ENCODE measurements at places on chromosomes 3 and 15.

GRCh38 chr15:59178151-59178695, 28.4 kb upstream of the LDHAL6B start:
- ATAC-seq, result no peak

DNA sequence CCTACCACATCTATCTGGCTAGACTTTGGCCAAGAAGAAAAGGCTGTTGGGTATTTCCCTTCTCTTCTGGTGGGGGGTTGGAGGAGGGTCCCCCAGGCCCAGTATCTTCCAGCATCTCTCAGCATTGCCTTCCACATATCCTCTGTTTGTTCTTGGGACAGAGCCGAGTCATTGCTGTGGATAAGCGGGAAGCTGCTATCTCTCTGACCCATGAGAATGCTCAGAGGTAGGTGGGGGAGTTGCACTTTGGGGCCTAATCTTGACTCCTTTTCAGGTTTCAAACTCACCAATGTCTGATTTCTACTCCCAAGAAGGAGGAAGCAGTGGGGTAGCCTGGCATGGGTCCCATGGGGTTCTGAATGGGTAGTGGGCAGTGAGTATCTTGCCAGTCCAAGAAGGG, 8.0 kb downstream of the HEMK1 start:
- no peak for ATAC-seq

DNA sequence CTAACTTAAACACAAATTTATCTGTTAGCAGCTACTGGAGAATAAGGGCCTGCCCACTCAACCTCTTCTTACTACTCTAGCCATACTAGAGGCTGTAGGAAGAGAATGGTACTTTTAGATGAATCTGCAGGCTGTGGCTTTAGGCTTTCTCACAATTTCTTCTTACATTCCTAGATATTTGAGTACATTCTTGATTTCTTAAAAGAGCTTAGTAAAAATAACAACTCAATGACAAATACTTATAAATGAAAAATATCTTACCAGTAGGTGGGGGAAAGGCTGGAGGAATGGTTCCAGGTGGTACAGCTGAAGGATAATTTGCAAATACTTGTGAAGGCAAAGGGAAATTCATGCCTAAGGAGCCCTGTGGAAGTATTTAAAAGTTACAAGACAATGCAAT, 92.9 kb upstream of the GK5 start:
- no peak for ATAC-seq

DNA sequence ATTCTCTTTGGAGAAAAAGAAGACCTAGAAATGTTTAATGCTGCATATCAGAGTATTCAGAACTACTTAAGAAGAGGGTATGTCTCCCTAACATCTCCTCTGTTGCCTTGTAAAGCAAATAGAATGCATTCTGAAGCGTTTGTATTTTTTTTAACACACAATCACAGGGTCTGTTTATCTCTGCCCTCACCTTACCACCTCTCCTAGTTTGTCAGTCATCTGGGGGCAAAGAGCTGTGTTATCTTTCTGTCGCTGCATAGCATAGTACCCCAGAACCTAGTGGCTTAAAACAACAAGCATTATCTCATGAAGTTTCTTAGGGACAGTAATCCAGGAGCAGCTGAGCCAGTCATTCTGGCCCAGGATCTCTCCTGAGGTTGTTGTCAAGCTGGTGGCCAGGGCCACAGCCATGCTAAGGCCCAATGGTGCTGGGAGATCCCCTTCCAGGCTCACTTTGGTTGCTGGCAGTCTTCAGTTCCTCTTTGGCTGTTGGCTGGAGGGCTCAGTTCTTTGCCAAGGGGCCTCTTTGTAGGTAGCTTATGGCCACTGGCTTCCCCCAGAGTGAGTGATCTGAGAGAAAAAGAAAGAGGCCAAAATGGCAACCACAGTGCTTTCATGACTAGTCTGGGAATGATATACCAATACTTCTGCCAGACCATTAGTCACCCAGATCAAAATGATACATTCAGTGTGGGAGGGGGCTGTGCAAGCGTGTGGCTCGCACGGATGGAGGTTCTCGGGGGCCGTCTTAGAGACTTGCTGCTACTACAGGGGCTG, 17.8 kb downstream of the EDEM1 start:
- peak; percentile 99 for ATAC-seq

DNA sequence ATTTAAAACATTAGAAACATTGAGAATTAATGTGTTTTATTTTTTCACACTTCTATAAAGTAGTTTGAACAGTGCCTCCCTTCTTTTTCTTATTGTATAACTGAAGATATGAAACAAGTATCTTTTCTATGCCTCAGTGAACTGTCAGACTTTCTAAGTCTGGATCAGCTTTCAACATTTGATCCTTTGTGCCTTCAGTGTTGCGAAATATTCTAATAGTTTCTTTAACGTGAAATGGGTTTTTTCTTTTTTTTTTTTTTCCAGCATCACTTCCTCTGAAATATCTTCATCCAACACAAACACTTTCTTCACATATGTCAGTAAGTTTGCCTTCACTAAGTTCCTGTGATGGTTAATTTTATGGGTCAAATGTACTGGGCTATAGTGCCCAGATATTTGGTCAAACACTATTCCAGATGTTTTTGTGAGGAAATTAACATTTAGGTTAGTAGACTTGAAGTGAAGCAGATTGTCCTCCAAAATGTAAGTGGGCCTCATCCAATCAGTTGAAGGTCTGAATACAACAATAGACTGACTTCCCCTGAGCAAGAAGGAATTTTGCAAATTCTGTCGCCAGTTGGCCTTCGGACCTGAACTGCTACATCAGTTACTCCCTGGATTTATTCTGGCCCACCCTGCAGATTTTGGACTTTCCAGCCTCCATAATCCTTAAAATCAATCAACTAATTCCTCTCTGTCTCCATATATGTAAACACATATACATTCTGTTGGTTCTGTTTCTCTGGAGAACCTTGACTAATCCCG, 6.4 kb upstream of the CPOX start:
- no peak for ATAC-seq

DNA sequence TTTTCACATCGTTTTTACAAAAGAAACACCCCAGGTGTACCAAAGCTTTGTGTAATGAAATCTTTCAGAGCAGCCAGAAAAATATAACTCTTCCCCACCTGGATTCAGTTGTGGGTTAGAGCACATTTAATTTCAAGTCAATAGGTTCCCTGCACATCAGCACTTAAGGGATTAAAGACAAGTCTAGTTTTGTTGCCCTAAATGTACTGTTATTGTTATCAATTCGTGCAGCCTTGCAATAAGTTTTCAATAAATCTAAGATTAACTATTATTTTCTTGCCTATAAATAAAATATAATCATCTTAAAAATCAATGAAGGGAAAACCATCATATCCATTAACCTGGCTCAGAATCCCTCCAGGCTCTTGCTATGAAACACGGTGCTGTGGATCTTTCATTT, 172.5 kb upstream of the CDIN1 start:
- no peak for ATAC-seq

DNA sequence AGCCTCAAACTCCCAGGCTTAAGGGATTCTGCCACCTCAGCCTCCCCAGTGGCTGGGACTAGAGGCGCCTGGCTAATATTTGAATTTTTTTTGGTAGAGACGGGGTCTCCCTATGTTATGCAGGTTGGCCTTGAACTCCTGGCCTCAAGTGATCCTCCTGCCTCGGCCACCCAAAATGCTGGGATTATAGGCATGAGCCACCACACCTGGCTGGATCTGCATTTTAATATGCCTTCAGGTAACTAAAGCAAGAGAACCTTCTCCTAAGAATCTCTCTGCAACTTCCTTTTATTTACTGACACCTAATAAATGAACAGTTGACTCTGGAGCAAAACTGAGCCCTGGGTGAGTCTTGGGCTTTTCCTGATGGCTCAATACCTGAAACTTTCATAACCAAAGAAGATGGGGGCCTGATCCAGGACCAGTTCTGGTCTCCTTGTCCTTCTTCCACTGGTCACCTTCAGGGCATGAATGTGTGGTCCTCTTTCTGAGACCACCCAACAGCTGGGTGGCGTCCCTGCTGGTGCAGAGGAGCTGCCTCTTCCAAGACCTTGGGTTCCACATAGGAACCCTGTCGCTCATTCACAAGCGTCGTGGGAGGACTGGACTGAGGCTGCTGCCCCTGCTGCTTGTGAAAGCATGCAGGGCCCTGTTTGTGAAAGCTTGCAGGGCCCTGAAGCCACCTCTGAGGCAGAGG, 28.2 kb downstream of the CCR9 start:
- ATAC-seq, result no peak

DNA sequence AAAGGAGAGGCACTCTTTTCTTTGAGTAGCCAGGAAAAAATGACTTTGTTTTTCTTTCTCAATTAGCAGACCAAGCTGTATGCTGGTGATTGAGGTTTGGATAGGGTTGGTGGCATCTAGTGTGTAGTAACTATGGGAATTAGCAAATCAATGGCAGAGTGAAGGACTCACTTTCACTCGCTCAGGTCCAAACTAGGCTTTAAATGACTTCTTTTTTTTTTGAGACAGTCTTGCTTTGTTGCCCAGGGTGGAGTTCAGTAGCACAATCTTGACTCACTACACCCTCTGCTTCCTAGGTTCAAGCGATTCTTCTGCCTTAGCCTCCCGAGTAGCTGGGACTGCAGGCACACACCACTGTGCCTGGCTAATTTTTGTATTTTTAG, 35.9 kb downstream of the PRKCI start:
- ATAC-seq, result peak; percentile 41

GRCh38 chr3:16723978-16724377, 118.8 kb upstream of the DAZL start:
- ATAC-seq, result no peak

DNA sequence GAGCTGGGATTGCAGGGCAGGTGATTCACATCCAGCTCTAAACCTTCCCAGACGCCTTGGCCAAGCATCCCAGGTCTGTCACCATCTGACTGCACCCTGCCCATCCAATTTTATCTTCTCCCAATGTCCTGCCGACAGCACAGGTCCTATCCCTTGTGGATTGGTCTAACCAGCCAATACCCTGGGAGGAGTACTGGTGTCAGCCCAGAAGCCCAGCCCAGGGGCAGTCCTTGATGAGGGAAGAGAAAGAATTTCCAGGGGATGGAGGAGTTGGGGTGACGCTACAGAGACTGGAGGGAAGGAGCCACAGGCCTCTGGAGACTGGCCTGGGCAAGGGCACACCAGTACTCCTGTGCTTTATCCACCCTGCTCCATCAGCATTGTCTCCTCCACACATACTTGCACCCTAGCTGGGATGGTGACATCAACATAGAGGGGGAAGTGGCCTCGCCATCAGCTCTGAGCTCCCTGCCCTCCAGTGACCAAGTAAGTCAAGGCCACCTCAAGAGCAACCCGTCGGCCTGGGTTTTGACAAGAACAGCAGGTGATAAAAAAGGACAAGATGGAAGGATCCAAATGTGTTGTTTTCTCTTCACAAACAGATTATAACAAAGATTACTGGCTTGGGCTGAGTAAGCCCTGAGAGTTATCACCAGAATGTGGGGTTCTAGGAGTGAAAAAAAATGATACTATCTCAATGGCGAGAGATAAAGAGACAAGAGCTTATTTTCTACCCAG, 114.6 kb downstream of the AQP9 start:
- ATAC-seq, result no peak

DNA sequence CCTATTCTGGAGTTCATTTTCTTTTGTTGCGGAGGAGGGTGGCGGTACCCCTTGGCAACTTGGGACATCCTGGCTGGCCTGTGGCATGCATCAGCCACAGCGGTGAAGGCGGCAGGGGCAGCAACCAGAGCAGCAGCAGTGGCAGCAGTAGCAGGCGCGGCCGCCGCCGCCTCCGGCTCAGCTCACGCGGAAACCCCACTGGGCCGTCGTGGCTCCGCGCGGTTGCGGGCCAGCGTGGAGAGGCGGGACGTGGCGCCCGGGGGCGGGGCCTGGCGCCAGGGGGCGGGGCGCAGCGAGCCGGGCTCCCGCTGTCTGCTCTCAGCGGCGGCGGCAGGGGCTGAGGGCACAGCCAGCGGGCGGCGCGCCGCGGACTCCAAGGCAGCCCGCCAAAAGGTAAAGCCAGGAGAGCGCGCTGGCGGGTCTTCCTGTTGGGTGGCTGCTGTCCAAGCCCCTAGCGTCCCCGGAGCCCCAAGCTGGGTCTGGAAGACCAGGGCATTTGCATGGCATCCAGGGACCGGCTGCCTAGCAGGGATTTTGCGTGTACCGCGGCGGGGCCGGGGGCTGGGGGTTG, 334.4 kb upstream of the THRB start:
- ATAC-seq, result no peak

DNA sequence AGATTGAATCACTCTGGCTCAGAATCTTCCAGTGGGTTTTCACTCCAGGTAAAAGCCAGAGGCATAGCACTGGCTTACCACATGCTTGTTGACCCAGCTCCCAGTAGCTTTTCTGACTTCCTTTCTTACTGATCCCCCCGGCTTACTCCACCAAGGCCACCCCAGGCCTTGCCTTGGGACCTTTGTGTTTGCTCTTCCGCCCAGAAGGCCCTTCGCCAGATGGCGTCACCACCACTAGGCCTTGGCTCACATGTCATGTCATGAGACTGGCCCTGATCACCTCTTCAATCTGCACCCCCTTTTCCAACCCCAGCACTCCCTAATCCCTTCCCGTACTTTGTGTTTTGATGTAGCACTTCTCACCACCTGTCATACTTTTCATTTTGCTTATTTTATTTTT, 98.5 kb upstream of the UMPS start:
- no peak for ATAC-seq

DNA sequence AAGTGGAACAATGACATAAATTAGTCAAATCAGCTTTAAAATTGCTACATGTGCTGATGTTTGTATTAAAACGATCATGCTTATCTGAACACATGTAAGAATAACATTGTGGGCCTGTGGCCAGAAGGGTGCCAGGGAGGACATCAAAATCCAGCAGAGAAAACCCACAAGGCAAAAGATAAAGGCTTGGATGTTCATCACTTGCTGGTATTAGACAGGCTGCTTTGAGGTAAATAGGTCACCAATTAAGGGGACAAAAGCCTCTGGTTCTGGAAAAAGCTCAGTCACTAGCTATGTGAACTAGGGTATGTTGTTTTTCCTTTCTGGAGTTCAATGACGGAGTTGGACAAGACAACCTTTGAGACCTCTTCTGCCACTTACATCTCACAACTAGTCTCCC, 74.4 kb upstream of the TMEM108 start:
- ATAC-seq, result no peak
